ENCODE measurements at places on chromosomes 7 and 10.

DNA sequence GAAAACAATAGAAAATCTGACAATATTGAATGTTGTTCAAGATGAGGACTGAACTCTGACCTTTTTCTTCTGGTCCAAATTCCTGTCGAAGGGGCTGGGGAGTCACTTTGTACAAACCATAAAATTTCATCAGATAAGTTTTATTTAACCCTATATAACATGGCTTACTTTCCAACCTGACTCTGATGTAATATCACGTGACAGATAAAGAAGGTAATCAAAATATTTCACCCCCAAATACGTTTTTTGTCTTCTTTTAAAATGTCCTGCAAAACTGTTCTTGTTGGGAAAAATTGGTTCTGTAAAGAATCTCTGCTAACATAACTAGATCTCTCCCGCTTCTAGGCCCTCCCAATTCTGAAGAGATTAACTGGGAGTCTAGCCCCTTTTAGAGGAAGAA lies 90.9 kb upstream of the MDFIC start:
- no peak for DNase-seq

DNA sequence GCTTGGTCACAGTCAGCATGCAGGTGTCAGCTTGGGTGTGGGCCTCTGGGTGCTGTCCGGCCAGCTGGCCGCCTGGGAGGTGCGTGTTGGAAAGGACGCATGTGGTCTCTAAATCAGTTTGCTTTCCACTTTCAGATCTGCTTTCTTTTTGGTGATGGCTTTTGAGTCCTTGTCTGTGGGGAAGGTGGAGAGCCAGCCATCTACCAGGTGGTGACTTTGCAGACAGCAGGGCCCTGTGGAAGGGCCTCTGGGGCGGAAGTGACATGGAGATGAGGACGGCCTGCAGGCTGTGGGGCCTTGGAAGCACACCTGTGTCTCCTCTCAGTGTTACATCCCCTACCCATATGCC lies 59.4 kb downstream of the WDR37 start:
- no peak for DNase-seq

- no peak for DNase-seq
These were observed 201.4 kb upstream of the NPVF start for GRCh38 chr7:25429731-25430130.

- DNase-seq: no peak
These were observed 41.6 kb downstream of the LAMB1 start for GRCh38 chr7:107961405-107961804.

DNA sequence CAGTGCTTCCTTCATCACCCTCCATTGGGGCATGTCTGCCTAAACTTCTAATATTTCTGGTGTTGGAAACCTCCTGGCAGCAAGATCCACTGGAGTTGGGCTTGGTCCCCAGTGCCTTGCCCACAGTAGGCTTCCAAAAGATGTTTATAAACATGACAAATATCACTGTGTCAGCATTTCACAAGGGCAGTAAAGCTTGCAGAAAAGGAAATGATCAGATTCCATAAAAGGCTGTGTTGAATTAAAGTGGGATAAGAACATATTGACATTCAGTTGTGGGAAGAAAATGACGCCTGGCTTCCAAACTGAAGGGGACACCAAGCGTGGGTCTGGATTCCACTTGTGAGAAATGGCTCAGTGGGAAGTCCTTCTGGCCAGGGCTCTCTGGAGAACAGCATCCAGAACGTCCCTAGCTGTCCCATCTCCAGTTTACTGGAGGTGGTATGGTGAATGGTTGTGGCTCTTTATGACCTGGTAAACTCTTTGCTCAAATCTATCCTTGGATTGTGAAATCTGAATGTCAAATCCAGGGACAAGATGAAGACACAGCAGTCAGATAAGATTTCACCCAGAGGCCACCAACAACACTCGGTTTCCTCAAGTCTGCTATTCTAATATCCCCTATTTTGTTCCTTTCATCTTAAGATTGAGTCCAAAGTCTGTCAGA lies 287.2 kb downstream of the TNS3 start:
- DNase-seq: no peak

DNA sequence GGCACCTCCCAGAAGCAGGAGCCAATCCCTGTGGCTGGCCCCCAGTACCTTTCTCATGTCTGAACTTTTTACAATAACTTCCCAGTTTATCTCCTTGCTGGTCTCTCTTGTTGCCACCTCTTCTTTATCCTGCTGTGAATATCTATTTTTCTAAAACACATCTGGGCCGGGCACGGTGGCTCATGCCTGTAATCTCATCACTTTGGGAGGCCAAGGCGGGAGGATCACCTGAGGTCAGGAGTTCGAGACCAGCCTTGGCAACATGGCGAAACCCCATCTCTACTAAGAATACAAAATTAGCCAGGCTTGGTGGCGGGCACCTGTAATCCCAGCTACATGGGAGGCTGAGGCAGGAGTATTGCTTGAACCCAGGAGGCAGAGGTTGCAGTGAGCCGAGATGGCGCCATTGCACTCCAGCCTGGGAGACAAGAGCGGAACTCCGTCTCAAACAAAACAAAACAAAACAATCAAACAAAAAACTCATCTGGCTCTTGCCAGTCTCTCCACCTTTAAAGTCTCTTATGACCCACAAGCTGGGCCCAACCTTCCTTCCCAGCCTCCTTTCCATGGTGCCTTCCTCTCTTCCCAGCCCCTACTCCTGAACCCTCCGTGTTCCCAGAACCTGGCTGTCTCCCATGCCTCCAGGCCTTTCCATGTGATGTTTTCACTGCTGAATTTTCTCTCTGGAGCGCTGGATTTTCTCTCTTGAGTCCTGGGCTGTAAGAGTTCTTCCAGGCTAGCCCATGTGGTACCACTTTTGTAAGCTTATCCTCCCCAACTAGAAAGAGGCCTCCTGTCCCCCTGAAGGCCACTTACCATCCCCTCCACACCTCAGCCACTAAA lies 51.3 kb downstream of the HIP1 start:
- no peak for DNase-seq

GRCh38 chr7:120949393-120949911 lies 1.1 kb upstream of the ING3 start:
- no peak for DNase-seq

GRCh38 chr7:7861211-7861633 lies 107.4 kb upstream of the GLCCI1 start:
- peak; percentile 42 for DNase-seq

DNA sequence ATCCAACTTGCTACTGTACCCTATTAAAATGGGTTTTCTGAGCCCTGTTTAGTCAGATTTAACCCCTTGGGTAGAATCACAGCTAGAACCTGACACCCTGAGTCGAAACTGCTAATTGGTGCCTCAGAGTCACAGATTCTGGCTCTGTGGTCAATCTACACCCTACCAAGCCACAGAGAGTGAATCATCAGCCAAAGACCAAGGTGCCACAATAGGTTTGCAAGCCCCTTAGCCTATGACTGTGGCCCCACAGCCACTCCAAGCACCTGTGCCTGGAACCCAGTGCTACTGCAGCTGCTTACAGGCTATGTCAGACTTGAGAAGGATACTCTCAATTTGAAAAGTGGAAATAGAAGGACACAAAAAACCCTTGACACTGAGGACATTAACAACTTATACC lies 202.8 kb upstream of the KCND2 start:
- no peak for DNase-seq

GRCh38 chr7:14850039-14850438 lies 52.5 kb downstream of the DGKB start:
- no peak for DNase-seq

DNA sequence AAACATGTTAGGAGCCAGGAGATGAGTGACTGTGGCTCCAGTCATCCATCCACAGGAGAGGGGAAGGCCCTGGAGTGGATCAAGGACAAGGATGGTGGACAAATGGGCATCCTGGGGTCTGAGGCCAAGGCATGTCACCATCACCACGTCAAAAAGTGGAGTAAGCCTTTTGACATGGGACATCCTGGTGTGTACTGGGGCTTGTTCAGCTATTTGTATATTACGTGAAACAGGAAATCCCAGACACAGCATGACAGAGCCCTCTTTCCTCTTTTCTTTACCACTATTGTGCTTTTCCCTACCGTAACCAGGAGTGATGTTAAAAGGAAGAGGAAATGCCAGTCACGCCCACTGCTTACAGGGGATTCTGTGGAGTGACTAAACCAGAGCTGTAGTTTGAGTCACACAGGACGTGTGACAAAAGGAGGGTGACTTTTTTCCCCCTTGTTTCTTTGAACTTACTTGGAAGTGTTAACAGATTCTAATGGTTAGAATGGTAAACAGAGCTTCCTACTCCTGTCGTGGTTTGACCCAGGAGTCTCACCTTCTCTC lies 15.4 kb downstream of the ACSL5 start:
- DNase-seq: no peak

GRCh38 chr7:14962778-14963177 lies 60.2 kb upstream of the DGKB start:
- no peak for DNase-seq

GRCh38 chr7:157693071-157693520 lies 356.3 kb downstream of the DNAJB6 start:
- DNase-seq: no peak

DNA sequence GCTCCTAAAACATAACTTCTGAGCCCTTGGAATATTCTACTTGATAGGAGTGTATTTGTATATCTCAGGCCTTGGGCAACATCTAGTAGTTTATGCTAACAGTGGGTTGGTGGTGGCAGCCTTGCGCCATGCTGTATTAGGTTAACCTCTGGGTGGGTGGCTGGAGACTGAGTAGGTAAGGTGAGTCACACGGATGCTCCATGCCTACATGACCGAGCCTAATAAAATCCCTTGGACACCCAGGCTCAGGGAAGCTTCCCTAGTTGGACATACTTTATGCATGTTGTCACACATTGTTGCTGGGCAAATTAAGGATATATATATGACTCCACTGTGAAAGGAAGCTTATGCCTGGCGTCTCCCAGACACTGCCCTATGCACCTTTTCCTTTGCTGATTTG lies 6.0 kb upstream of the DAGLB start:
- no peak for DNase-seq

DNA sequence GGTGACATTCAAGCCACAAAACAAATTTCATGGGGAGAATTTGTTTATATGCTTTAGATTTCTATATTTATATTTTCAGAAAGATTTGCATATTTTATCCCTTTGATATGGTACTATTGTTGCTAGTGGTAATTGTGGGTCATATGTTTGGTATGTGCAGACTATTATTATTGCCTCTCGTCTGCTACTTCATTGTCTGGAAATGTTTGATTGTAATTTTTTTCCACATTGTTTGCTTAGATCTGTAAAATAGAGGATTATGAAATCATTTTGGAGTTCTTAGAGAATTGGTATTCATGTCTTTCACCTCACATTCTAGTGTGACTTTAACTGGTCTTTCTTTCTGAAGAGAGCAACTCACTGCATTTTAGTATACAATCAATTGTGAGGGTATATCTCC lies 44.7 kb downstream of the MYO3A start:
- no peak for DNase-seq

GRCh38 chr7:135425036-135425435 lies 84.9 kb downstream of the CNOT4 start:
- no peak for DNase-seq

GRCh38 chr10:117537436-117537903 lies 5.1 kb upstream of the EMX2 start:
- no peak for DNase-seq

DNA sequence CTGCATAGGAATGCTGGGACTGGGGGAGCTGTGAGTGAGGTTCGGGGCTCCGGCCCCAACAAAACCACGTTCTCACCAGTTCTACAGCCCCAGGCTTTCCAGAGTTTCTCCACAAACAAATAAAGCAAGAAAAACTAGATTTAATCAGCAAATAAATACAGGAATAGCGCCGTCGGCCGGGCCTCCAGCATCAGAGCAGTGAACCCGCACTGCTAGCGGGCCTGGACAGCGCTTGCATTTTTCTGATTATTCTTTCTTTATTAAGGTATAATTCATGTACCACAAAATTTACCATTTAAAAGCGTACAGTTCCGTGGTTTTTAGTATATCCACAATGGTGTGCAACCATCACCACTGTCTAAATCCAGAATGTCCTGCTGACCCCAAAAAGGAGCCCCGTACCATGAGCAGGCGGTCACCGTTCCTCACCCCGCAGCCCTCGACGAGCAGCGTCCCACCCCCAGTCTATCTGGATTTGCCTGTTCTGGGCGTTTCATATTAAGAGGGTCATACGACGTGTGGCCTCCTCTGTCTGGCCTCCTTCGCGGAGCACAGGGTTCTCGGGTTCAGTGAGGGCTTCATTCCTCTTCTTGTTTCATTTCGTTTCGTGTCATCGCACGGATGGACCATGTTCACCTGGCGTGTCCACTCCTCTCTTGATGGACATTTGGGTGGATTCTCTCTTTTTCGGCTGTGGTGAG lies 35.5 kb upstream of the FOXL3 start:
- no peak for DNase-seq

DNA sequence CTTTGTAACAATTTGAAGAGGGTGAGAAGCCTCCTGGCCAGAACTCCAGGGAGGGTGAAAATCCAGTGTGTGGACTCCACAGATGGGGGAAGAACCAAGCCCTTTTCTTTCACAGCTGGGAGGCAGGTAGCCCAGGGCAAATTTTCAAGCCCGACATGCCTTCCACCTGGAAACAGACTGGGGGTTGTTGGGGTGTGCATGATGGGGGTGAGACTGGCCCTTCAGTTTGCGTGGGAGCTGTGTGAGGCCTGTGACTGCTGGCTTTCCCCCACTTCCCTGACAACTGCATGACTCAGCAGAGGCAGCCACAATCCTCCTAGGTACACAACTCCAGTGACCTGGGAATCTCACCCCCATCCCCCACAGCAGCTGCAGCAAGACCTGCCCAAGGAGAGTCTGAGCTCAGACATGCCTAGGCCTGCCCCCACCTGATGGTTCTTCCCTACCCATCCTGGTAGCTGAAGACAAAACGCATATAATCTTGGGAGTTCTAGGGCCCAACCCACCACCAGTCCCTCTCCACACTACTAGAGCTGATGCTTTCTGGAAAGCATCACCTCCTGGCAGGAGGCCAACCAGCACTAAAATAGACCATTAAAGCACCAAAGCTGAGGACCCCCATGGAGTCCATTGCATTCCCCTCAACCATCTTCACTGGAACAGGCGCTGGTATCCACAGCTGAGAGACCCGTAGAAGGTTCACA lies 445.4 kb downstream of the TFEC start:
- DNase-seq: peak; percentile 31

DNA sequence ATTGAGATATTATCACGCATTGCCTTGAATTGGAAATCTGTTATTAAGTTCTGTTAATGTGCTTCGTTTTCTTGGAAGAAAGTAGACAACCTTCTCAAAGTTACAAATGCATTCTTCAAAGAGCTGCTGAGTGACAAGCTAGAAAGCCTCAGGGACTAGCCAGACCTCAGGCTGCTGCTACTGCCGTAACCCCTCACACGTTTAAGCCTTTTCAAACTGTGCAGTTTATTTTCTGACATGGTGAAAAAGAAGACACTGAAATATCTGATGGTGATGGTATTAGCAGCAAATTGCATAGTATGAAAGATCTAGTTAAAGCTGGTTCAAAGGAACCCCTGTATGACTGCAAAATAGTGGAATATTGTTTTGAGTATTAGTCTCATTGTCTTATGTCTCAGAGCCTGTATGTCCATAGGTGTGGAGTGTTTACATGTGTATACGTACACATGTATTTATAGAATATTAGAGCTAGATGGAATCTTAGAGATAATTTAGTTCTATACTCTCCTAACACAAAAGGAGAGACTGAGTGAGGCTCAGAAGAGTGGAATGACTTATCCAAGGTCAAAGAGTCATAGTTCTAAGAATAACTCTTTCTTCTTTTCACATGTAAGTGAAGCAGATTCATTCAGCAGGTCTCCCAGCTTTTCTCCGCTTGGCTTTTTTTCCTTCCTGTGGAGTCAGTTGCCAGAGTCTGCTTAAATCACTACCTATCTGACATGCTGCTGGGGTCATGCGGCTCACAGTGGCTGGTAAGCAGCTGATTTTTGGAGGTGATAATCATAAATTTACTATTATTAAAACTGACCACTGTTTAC lies 431.9 kb downstream of the PLXDC2 start:
- DNase-seq: no peak
